ENCODE measurements at places on chromosomes 2 and 18. TPM values are rescaled to one million over a fixed set of nuclear protein-coding genes. Genes with fewer than 3 reads are reported as not detected.

GRCh38 chr2:204871231-204871953, 326.1 kb downstream of the PARD3B start:
- H3K27ac ChIP-seq: no peak overlapping the region
- H3K36me3 ChIP-seq: no peaks in the 10 kb centered on the region

GRCh38 chr18:53441761-53442414, 782.6 kb downstream of the MBD2 start:
- no peaks in the 10 kb centered on the region for H3K27me3 ChIP-seq
- H3K4me1 ChIP-seq: no peaks in the 10 kb centered on the region
- H3K36me3 ChIP-seq: no peaks in the 10 kb centered on the region
- no peak overlapping the region for H3K27ac ChIP-seq
- no peak for DNase-seq

DNA sequence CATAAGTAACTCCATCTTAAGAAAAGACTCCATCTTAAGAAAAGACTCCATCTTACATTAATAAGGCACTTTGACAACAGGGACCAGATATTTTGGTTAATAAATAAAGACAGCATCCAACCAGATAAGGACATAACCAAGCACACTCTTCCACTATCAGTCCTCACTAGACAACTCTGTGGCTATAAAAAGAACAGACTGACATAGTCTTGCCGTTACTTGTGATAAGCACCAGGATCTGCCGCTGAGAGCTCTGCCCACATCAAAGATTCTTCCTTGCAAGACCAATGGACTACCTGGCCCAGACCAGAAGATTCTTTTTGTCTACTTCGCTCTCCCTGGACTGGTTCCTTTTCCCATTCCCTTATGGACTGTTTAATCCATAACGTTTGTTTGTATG, 667.4 kb downstream of the NYAP2 start:
- no peaks in the 10 kb centered on the region for H3K27me3 ChIP-seq
- no peaks in the 10 kb centered on the region for H3K36me3 ChIP-seq
- peaks cover 24% of the 10 kb centered on the region for H3K4me1 ChIP-seq
- no peak overlapping the region for H3K27ac ChIP-seq
- no peak for DNase-seq

DNA sequence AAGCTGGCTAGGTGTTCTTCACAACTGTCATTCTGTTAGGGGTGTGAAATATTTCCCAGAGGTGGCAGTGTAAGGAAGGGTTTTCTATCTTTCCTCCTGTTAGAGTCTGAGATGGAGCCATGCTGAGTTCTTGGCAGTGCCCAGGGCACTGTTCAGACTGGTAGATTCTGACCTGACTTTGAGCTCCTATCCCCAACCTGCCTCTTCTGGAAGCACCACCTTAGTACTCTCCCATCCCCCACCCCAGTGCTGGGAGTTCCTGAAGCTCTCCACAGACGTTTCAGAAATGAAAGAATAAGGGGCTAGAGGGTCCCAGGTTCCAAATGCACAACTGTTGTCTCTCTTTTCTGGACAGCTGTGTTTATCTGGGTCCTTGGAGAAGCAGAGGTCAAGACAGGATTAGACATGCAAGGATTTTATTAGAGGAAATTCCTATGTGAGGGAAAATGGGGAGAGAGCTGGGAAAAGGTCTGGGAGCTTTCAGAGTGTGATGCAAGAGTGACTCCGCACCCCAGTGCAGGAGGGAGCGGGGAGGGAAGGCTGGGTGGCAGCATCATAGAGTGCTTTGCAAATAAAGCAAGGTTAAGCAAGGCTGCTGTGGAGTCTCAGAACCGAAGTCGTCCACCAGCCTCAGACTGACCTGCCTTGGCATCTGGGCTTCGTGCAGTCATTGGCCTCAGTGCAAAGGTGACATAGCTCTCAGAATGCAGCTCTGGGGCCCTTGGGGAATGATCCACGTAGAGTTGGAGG, 75.5 kb downstream of the SLC4A3 start:
- DNase-seq: no peak
- no peak overlapping the region for H3K4me3 ChIP-seq
- H3K36me3 ChIP-seq: no peaks in the 10 kb centered on the region
- peaks cover 2% of the 10 kb centered on the region for H3K27me3 ChIP-seq

GRCh38 chr18:75582406-75582821, 154.9 kb upstream of the SMIM21 start:
- no peaks in the 10 kb centered on the region for H3K36me3 ChIP-seq
- no peak overlapping the region for H3K27ac ChIP-seq
- no peaks in the 10 kb centered on the region for H3K4me1 ChIP-seq
- DNase-seq: no peak

DNA sequence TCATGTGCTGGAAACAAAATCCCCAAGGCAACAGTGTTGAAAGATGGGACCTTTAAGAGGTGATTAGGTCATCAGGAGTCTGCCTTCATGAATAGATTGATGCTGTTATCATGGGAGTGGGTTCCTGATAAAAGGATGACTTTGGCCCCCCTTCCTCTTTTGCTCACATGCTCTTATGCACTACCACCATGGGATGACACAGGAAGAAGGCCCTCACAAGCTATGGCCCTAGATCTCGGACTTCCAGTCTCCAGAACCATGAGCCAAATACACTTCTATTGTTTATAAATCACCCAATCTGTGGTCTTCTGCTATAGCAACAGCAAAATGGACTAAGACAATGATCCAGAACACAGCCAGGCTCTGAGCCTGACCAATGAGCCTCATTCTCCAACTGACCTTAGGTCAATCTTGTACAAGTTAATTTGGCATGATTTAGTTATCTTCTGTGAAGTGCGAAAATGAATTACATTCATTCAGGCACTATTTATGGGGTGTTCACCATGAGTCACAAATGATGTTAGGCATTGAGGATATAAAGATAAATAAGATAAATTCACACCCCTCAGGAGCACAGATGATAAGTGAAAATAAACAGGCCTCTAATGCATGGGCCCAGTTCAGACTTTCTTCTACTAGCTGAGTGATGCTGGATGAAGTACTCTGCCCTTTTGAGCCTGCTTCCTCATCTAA, 37.7 kb upstream of the NT5C1B start:
- H3K4me1 ChIP-seq: peaks cover 17% of the 10 kb centered on the region
- no peak for DNase-seq
- H3K27ac ChIP-seq: peak overlapping the region; percentile 24
- no peak overlapping the region for H3K4me3 ChIP-seq
- H3K27me3 ChIP-seq: no peaks in the 10 kb centered on the region

GRCh38 chr2:169395821-169396374, 33.6 kb upstream of the LRP2 start:
- no peaks in the 10 kb centered on the region for H3K4me1 ChIP-seq
- H3K36me3 ChIP-seq: no peaks in the 10 kb centered on the region
- H3K27me3 ChIP-seq: no peaks in the 10 kb centered on the region
- H3K27ac ChIP-seq: no peak overlapping the region

The HTR2B gene
- 46.4 TPM for total RNA-seq

The CCDC88A gene
- total RNA-seq: 29.7 TPM

The G6PC2 gene
- not detected for total RNA-seq

The DPP4 gene
- 2.7 TPM for total RNA-seq

The VAMP8 gene
- total RNA-seq: 10.4 TPM

All from esophagus muscularis mucosa (tissue), 4 donors.